ENCODE measurements at places on chromosomes 13 and 19.

- DNase-seq = peak; percentile 2
These were observed 1048.4 kb downstream of the SLITRK1 start for GRCh38 chr13:82833923-82834322.

GRCh38 chr13:31029102-31029501, 96.6 kb downstream of the TEX26 start:
- DNase-seq = no peak

GRCh38 chr19:32921624-32922023, 50.1 kb downstream of the CEP89 start:
- DNase-seq = no peak

DNA sequence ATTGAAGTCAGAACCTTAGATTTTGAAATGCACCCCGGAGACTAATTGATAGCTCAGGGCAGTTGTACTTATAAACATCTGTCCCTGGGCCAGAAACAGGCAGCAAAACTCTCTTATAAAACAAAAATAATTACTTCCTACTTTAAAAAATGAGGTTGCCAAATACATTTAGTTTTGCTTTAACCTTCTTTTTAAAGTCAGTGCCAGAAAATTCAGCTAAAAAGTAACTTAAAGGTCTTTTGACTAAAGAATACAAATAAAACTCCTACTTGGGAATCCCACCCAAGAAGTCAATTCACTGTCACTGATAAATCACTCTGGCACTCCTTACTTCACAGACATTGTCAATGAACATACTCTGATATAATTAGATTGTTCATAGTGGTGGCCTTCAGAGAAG, 60.7 kb downstream of the DOCK9 start:
- DNase-seq = no peak

GRCh38 chr13:44157606-44158005, 216.0 kb upstream of the SERP2 start:
- no peak for DNase-seq

- no peak for DNase-seq
These were observed 543.1 kb downstream of the UQCRFS1 start for GRCh38 chr19:28669804-28670203.

GRCh38 chr13:106098778-106099177, 436.7 kb downstream of the EFNB2 start:
- no peak for DNase-seq

- DNase-seq = no peak
These were observed 39.2 kb downstream of the WDFY2 start for GRCh38 chr13:51623473-51623872.

- DNase-seq = no peak
These were observed 30.9 kb downstream of the TUBA3C start for GRCh38 chr13:19150712-19151228.

GRCh38 chr13:31172001-31172400, 10.3 kb upstream of the HSPH1 start:
- DNase-seq = no peak

GRCh38 chr13:95106562-95106961, 194.7 kb downstream of the ABCC4 start:
- no peak for DNase-seq

DNA sequence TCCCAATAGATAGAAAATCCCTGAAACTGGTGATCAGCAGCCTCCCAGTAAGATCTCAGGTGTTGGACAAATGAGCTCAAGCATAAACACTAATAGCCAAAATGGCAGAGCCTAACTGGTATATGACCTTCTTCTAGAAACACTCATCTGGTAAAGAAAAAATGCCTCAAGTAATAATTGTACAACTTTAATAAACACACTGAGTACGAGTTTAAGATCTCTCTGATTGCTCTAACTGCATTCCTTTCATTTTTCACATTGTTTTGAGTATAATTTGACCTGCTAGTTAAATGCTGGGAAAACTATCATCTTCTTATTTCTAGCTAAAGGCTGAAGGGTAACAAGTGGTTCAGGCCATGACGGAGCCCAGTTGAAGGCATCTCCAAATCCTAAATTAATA, 2009.5 kb upstream of the PCDH20 start:
- DNase-seq = peak; percentile 22

- DNase-seq = no peak
These were observed 265.6 kb downstream of the DCLK1 start for GRCh38 chr13:35865341-35866240.

- DNase-seq = peak; percentile 17
These were observed 991 bp downstream of the OBI1 start for GRCh38 chr13:78657699-78658629.

- DNase-seq = no peak
These were observed 21.9 kb downstream of the CEBPA start for GRCh38 chr19:33280351-33280921.

DNA sequence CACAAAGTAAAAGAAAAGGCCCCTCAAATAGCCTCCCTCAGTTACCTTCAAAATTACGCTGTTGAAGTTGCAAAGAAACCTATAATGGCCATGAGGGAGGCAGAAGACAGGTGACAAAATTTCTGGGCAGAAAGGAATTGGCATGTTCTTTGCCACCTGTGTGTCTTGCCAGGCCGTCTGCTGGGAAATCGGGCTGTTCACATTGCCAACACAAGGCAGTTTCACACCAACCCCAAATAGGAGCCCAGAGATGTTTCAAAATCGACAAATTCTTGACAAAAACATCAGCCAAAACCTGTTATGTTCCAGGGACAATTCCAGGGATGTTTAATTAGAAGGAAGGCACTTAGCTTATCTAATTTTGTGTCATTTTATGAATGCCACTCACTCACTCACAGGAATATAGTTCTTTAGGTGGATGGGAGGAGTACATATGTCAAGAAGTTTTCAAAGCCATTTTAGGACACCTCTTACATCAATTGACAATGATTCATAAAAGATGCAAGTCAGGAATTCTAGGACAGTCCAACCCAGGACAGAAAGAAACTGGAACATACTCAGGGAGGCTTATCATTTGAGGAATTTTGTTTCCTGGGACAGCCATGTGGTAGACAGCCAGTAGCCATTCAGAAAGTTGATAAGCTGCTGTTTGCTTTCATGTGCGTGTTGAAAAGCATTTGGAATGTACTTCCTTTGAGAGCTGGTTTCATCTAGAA, 164.5 kb downstream of the RGCC start:
- no peak for DNase-seq

DNA sequence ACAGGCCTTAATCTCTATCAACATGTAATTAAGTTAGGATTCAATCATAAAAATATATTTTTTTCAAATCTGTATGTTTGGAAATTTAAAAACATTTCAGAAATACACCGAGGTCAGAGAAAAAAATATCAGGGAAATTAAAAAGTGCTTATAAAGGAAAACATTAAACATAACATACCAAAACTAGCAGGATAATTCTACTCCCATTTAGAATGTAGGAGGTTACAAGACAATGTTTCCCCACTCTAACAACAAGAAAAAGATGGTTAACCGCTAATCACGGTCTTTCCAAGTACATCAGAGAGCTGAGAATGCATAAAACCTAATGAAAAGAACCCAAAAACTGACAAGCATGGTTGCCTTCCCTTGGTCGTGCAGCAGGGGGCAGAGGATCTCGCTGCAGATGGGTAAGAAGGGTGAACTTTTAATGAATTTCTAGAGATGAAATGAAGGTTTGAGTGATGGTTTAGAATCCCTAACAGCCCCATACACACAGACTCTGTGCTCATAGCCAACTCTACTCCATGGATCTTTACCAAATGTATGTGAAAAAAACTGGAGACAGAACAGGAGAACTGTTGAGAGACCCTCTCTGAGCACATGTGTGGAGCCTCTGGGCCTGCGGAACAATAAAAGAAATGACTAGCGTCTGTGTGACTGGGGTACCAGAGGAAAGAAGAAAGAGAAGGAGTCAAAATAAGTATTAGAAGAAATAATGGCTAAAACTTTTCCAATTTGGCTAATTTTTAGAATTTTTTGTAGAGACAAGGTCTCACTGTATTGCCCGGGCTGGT, 51.3 kb upstream of the LSM14A start:
- DNase-seq = peak; percentile 48

DNA sequence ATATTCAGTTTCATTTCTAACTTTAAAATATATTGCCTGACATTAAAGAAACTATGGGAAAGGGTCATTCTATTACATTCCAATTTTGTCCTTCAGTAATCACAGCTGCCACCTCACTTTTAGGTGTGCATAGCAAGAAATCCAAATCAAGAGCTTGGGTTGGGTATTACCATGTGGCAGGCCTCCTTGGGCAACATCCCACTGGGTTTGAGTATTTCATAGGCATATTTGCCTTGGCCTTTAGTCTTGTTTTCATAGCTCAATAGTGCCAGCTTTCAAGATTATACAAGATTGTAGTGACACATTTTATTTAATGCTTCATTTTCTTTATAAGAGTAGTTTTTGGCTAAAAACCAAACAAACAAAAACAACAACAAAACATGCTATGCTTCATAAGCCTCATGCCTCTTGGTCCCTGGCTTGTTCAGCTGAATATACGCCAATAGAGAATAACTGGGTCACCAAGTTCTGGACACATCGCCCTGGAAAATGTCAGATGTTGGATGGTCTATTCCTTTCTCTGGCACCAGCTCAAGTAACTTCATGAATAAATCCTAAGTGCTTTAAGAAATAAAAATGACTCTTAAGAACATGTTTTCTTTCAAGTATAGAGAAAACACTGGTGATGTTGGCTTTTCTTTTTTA, 167.4 kb upstream of the STARD13 start:
- DNase-seq = no peak

DNA sequence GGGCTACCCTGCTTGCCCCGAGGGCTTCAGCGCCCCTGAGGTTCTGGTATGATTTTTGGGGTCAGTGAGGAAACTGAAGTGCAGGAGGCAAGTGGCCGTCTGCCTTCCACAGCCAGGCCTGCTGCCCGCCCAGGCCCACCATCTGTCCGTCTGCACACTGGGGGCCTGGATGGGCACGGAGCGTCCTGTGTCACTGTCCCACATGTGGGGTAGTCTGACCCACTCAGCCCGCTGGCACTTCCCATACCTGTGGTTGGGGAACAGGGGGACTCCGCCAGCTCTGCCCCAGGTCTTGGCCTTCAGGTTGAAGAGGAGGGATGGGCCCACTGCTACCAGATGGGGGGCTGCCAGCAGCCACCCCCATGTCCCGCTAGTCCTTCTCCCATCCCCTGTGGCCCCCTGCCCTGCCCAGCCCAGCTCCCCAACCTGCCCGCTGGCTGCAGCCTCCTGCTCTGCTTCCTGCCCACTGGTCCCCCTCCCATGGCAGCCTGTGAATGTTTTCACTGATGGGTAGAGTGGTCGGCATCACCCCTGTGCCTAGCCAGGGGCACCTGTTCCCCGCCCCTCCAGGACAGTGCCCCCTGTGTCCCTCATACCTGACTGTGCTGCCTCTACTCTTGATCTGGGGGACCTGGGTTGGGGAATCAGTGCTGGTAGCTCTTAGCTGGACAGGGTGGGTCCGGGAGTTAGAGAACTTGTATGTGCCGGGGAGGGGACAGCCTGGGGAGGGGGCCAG, 9.5 kb downstream of the PIAS4 start:
- DNase-seq = no peak

DNA sequence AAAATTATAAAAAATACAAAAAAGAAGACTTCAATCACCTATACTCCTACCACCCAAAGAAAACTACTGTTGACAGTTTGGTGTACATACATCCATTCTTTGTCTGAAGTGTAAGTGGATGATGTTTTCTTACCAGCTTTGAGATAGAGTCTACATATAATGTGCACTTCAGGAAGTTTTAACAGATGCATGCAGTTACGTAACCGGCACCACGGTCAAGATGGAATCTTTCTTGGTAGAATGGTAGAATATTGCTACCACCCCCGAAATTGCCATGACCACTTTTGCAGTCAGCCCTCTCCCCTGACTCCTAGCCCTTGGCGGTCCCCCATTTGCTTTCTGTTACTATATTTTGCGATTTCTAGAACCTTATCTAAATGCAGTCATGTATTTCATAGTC, 1.4 kb downstream of the CUL4A start:
- no peak for DNase-seq

GRCh38 chr13:27860743-27861142, 59.1 kb upstream of the PDX1 start:
- DNase-seq = no peak

DNA sequence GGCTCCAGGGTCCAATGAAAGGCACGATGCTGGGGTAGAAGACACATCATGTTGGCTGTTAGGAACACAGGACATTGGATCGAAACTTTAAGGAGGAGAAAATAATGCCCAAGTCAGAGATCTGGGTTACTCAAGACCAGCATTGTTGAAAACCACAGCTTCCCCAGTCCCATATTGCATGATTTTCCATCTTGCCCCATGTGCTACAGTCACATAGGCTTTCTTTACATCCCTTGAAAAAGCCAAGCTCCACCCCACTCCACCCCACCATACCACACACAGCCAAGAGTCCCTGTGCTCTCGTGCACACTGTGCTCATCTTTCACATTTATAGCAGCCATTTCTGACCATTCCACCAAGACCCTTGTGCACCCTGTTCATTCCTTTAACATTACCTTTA, 636.2 kb downstream of the DIAPH3 start:
- DNase-seq = no peak

DNA sequence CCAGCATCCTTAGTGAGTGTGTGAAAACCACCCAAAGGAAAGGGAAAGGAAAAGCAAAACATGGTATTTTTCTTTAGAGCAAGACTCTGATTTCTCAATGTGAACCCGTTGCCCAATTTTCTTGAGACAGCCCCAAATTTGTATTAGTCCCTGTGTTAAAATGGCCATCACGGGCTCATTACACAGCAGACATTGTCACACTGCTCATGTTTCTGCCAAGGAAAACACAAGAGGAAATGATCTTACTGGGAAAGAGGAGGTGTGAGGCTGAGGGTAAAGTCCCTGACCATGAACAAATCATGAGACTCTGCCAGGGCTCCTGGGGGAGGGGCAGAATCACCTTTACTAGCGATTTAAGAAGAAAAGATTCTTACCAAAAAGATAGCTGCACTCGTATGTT, 54.4 kb downstream of the FAM124A start:
- DNase-seq = no peak

DNA sequence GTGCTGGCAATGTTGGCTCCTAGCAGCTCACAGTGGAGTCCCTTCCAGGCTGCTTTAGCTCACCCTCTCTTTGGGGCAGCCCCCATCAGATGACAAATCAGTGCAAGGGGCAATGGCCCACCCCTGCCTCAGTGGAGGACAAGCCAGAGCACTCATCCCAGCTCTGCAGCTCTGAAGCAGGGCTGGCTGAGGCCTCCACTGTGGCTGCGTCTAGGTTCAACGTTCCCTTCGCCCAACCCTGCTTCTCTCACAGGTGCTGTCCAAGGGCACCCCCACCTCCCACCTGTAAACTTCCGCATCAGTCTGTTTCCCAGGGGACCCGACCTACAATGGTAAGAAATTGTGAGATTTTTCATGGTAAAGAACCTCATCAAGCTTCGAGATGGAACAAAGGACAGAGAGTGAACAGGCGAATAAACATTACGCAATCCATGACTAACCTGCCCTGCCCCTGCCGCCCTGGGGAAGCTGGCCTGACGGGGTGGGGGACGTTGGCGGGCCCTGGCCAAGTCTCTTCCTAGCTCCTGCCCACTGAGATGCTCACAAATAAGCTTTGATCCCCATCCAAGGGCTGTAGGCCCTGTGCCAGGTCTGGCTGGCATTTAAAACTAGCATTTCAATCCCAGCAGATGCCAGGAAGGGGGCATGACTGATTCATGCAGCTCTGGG, 40.5 kb downstream of the DZIP1 start:
- DNase-seq = peak; percentile 80

Data from astrocyte of the spinal cord (primary cell).